Activated T-cell treated with anti-CD3 and anti-CD28 coated beads for 4 hours (primary cell): ENCODE measurements at places on chromosomes 2 and 18.

GRCh38 chr2:40199771-40200170 is 252.1 kb downstream of the SLC8A1 start:
- DNase-seq, result no peak

- DNase-seq, result no peak
Observed at GRCh38 chr18:36304723-36305122, 7.2 kb downstream of the FHOD3 start.

GRCh38 chr2:2992634-2993033 is 385.0 kb downstream of the EIPR1 start:
- no peak for DNase-seq

DNA sequence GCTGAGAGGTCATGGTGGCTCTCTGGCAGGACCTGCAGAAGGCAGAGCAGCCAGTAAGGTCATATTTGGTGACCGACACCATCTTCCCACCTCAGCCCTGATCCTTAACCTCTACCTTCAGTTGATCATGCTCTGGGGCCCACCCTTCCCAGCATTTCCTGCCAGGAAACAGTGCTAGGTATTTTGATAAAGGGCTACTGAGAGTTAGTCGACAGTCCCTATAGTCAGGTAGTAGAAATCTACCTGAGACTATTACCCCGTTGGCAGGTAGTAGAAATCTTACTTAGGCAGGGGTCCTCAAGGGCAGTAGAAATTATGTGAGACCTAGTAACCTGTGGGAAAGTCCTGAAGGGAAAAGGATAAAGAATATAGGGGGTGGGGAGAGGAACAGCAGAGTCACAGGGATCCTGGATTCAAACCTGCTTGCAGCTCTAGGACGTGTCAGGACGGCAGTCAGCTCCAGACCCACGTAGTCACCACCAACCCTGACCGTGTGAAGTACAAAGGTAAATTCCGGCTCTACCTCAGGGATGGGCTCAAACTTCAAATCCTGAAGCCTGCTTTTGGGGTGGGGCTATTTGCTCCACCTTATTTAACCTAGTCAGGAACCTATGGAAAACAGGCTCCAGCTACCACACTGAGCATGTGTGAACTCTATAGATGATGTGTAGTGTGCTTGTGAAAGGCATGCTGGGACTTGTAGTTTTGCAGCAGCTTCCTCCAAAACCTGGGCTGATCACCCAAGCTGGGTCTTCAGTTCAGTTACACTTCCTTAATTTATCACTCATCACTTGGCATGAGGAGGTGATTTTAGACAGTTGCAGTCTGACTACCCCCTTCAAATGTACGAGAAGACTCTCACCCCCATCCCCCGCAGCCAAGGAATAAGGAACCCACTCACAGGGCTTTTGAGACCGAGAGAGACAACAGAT is at the start of gene DQX1:
Gene DQX1 (minus strand): TSS at position 515 of the 932 bp plus-strand sequence. CDS start 502 bp downstream, at position 13.
- no peak for DNase-seq

DNA sequence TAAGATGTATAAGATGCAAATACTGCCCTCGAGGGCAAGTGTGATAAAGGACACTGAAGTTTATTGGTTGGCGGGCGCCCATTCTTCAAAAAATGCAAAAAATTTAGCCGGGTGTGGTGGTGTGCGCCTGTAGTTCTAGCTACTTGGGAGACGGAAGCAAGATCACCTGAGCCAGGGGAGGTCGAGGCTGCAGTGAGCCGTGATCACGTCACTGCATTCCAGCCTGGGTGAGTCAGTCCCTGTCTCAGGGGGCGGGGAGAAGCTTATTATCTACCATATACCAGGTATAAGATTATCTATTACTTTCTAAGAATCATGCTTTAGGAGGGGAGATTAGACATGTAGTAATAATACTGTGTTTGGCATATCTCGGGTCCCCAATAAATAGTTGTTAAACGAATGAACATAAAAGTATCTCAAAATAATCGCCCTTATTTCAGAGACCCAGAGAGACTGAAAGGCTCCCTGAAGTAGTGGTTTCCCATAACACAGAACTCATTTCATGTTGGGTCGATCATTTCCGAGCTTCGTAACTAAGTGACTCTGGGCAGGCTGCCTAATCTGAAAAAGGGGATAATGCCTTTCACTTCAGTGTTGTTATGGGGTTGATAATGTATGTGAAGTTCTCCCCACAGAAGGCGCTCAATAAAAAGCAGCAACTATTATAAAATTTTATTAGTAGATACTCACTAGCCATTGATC is 1.2 kb upstream of the SELENOI start:
- DNase-seq, result peak; percentile 19

DNA sequence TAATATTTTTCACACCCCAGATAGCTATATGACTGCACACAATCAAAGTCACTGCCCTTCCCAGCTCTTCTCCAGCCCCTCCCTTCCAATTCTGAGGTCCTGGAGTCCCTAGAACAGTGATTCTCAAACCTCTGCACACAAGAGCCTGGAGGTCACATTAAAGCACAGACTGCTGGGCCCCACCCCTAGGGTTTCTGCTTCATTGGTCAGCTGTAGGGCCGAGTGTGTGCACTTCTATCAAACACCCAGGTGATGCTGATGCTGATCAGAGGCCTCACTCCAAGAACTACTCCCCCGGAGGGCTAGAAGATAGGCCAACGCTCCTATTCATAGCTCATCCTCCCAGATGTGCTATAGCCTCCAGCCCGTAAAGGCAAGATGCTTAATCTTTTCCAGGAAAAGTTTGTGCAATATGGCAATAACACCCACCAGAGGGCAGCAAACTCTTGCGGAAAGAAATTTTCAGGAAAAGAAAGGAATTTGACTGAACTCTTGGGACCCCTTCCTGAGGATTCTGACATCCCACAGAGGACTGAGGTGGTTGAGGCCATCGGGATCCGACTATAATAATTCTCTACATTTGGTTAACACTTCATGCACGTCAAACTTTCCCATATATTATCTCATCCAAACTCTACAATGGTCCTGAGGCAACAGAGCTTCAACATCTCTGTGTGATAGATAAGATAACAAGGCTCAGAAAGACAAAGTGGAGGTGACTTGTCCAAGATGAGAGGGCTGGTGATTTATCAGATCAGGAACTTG is 194.2 kb upstream of the PKDCC start:
- DNase-seq, result no peak

GRCh38 chr2:121998751-121999150 is 243.3 kb downstream of the TSN start:
- no peak for DNase-seq
